Substantia nigra (tissue), 51 donors: ENCODE measurements at places on chromosomes 2 and 18.

DNA sequence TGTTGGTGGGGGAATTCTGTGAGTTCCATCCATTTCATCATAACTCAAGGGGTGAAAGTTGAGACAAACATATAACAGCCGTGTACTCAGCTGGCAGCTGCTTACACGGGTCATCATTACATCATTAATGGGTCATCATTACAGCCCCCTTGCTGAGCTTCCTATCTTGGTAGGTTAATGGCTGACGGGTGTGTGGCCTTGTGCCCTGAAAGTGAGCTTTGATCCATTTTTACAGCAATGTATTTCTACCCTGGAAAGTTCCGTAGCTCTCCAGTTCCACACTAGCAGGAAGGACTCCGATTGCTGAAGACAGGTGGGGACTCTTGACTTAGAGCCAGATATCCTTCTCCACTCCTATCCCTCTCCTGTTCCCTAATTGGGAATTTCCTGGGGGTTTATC is 105.2 kb upstream of the DLX2 start:
- no peak for DNase-seq

GRCh38 chr2:218360453-218360852 is 3.8 kb downstream of the CATIP start:
- peak; percentile 35 for DNase-seq

- DNase-seq = no peak
Measured at GRCh38 chr2:144322379-144322778, 197.5 kb downstream of the ZEB2 start.

- DNase-seq = no peak
Measured at GRCh38 chr2:151478011-151478410, 68.3 kb downstream of the RIF1 start.

GRCh38 chr2:58449286-58450010 is 208.3 kb upstream of the FANCL start:
- no peak for DNase-seq

DNA sequence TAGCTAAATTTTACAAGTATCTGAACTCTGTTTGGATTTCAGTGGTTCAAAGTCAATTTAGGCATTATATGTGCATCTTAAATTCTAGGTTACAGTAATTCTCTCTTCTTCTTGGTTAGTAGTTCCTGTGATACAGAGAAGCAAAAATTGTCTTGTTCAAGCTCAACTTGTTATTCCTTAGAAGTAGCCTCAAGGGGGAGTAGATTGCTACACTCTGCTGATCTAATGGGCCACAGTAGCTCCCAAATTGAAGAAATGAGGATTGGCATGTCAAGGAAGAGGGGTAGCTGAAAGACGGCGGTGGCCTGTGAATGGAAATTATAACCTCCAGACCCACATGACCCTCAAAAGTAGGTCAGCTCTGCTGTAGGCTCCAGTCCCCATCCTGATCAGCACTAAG is 334.7 kb downstream of the HRH4 start:
- no peak for DNase-seq

GRCh38 chr2:8984855-8985254 is 18.6 kb downstream of the MBOAT2 start:
- no peak for DNase-seq

GRCh38 chr18:56990678-56991077 is 156.2 kb upstream of the BOD1L2 start:
- DNase-seq = no peak

- no peak for DNase-seq
Measured at GRCh38 chr18:49563701-49564517, 2.1 kb downstream of the LIPG start.

- no peak for DNase-seq
Measured at GRCh38 chr18:39802648-39803229, 2152.3 kb upstream of the PIK3C3 start.

GRCh38 chr2:9336241-9336575 is 87.1 kb downstream of the ITGB1BP1 start:
- DNase-seq = no peak

DNA sequence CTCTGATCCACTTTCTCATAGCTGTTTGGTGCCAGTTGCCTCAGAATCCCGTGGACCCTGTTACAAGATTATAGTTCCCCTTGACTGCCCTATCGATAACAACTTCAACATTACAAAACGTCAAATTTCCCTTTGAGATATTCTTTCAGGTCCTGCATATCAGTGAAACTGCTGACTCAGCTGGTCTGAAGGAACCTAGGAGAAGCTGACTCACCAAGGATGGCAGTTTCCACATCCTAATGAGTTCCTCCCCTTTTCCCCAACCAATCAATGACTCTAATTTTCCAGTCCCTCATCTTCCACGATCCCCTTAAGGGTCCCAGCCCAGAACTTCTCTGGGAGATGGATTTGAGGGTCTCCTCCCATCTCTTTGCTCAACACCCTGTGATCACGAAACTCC is 27.6 kb upstream of the GNAL start:
- DNase-seq = no peak

DNA sequence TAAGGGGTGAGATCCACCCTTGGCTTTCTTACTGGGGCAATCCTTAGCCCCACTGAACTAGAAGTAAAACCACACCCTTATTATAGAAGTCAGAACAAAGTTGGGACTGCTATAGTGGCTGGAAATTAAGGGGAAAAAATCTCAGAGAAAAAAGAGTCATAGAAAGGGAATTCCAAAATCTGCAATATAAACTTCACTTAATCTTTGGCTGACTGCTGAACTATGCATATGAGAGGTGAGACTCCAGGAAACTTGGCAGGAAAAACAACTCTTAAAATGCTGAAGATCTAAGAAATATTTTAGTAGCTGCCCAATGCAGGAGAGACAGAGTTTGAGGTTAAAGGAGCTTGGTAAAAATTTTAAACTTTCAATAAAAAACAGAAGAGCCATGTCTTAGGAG is 201.8 kb upstream of the FN1 start:
- no peak for DNase-seq
